Activated T-cell treated with anti-CD3 and anti-CD28 coated beads, Interleukin-2, amount 50 U/mL, for 4 hours (primary cell): ENCODE measurements at places on chromosomes 1 and 21. TPM values are rescaled to one million over a fixed set of nuclear protein-coding genes. Genes with fewer than 3 reads are reported as not detected.

- DNase-seq, result no peak
Measured at GRCh38 chr1:110205591-110206155, 4.4 kb upstream of the KCNC4 start.

GRCh38 chr1:165869343-165869742 lies 41.9 kb downstream of the UCK2 start:
- no peak for DNase-seq

- no peak for DNase-seq
Measured at GRCh38 chr1:150512846-150513245, 2.7 kb upstream of the FALEC start.

DNA sequence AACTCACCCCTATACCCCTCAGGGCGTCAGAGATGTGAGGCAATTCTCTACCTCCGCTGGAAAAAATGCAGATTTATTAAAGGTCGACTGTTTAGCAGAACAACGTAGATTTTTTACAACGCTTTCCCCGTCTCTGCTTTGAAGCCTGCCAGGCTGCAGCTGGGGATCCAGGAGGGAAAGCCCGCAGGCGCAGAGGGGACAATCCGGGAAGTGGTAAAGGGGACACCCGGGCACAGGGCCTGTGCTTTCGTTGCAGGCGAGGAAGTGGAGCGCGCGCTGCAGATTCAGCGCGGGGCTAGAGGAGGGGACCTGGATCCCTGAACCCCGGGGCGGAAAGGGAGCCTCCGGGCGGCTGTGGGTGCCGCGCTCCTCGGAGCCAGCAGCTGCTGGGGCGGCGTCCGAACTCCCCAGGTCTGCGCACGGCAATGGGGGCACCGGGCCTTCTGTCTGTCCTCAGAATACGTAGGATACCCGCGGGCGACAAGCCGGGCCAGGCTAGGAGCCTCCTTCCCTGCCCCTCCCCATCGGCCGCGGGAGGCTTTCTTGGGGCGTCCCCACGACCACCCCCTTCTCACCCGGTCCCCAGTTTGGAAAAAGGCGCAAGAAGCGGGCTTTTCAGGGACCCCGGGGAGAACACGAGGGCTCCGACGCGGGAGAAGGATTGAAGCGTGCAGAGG lies 5.5 kb downstream of the SIM2 start:
- DNase-seq, result no peak

DNA sequence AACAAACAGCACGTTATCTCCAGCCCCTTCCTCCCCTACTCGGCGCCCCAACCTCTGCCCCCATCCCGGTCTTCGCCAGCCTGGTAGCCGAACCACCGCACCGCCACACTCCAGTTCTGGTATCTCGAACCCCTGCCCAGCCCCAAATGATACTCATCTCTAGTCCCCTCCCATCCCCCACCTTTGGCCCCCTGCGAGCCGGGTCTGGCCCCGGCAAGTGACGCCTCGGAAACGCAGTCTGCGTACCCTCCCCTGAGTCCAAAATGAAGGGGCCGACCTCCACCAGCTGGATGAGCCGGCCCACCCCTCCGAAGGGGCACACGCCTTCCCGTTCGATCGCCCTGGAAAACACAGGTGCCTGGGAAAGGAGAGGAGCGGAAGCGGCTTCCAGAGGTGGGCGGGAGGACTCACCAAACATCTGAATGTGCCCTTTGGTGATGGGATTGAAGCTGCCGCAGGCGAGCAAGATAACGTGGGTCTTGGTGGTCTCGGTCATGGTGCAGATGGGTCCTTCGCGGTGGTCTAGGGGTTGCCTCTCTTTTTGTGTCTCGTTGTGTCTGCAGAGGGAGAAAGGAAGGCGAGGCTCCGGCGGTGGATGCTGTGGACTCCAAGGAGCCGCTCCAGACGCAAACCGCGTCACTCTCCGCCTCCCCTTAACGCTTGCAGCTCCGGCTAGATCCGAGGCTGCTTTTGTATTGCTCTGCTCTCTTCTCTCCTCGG lies at the start of gene NMNAT2:
Gene NMNAT2 (minus strand): TSS at position 609 of the 720 bp plus-strand sequence. CDS start 113 bp downstream, at position 496.
- DNase-seq, result no peak

DNA sequence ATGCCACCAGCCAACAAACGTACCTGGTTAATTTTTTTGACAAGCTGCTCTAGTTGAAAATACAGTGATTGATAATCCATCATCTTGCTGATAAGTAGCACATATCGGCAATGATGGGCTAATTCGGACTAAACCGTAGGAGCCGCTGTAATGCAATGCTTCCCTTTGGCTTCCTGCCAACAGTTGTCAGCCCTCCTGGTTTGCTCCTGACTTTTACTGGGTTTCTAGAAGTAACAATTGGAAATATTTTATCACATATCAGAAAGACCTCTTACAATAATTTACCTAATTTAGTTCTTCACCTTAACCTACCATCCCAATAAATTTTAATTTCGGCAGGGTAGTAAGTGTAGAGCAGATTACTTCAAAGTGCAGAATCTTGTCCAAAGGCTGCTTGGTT lies 148.5 kb downstream of the DHRS3 start:
- no peak for DNase-seq

- no peak for DNase-seq
Measured at GRCh38 chr1:212691561-212692071, 8.0 kb downstream of the BATF3 start.

DNA sequence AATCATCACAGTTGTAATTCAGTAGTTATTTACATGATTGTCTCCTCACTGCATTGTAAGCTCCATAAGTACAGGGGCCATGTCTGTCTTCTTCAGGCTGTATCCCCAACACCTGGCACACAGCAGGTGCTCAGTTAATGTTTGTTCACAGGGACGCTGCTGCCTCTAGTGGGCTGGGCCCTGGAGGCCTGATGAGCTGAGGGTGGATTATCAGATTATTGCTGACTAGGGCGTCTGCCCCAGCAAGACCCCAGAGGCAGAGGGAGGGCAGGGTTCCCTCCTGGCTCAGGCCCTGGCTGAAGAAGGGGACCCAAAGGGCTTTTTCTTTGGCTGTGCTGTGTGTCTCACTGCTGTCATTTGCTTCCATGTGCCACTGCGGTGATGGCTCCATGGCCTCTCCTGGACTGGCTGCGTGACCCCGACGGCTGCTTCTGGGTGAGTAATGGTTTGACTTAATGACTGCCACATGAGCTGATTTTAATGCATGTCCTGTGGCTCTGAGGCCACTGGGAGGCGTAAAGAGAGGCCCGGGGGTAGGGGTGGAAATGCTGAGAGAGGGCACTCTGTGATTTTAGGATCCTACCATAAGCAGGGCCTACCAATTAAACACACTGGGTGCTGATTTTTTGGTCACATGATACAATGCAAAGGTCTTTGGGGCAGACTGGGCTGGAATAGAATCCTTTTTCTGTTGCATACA lies 20.8 kb upstream of the EPB41 start:
- DNase-seq, result peak; percentile 18

- DNase-seq, result no peak
Measured at GRCh38 chr1:6180707-6181311, 688 bp upstream of the CHD5 start.

DNA sequence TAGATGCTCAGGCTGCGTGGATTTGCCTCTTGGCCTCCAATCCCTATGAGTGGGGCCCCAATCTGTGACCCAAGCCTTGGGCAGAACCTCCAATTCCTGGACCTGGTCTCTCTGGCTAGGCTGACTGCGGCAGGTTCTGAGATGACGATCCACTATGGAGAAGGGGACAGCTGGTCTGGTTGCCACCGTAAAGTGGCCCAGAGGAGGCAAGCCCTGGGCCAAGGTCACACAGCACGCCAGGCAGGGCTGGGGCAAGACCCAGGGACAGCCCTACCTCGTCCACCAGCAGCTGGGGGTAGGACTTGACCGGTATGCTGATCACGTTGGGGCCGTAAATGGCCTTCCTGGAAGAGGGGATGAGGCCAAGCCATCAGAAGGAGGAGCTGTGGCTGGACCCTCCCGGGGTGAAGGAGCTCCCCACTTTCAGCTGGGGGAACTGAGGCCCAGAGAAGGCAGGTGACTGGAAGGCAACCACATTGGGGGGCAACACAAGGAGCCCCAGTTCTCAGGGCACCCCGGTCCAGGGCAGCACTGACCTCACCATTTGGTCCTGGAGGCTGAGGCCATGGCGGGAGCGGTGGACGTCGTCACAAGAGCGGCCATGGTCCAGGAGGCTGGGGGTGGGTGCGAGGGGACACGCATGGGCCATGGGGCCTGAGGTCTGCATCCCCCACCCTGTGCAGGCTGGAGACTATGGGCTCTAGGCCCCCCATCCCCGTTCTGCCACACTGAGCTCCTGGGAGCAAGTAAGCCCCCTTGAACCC lies 9.8 kb downstream of the ATP13A2 start:
- DNase-seq, result no peak

DNA sequence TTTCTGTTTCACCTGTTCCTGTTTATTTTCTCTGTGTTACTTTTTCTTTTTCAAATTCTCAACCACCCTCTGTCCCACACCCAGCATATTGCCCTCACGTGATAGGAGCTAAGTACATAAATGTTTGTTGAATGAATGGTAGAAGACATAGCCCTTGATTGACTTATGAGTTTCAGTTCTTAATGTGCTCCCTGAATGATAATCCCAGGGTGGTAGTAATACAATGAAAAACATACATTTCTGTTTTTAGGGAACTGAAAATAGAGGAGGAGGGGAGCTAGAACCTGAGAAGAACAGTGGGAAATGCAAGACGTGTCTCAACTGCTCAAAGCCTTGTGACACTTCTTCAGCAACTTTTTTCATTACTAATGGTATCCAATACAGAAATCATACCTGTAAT lies 147.1 kb downstream of the SPATA46 start:
- DNase-seq, result no peak

DNA sequence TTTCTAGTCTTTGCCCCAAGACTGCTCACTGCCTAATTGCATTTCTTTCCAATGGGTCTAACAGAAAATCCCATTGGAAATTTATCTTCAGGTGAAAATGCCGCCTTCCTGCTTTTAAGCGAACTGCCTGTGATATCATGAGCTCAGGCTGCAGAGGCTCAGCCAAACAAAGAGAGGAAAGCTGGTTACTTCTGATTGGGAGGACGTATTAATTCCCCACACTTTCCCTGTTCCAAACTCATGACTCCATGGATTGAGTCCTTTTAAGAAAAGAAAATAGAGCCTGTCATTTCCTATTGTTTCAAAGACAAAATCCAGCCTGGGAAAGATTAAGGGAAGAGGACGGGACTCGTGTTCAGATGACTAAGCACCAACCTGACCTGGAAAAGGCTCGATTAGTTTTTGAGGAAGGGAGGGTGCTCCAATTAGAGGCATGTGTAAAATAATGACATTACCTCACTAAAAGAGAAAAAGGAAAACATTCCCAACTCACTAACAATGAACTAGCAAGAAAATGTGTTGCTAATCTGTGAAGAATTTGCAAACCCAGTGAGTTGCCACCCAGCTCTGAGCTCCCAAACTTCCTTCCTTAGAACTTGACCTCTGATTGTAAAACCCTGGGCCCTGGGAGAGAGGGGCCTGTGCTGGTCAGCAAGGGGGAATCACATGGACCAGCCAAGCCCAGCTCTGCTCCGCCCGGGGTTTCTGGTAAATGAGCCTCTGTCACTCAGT lies 61.2 kb downstream of the TCP10L start:
- no peak for DNase-seq

- DNase-seq, result no peak
Measured at GRCh38 chr1:246577720-246578106, 11.5 kb downstream of the CNST start.

GRCh38 chr1:238343852-238344251 lies 453.1 kb upstream of the ZP4 start:
- DNase-seq, result no peak

GRCh38 chr1:243964915-243965314 lies 86.2 kb upstream of the ZBTB18 start:
- DNase-seq, result no peak

DNA sequence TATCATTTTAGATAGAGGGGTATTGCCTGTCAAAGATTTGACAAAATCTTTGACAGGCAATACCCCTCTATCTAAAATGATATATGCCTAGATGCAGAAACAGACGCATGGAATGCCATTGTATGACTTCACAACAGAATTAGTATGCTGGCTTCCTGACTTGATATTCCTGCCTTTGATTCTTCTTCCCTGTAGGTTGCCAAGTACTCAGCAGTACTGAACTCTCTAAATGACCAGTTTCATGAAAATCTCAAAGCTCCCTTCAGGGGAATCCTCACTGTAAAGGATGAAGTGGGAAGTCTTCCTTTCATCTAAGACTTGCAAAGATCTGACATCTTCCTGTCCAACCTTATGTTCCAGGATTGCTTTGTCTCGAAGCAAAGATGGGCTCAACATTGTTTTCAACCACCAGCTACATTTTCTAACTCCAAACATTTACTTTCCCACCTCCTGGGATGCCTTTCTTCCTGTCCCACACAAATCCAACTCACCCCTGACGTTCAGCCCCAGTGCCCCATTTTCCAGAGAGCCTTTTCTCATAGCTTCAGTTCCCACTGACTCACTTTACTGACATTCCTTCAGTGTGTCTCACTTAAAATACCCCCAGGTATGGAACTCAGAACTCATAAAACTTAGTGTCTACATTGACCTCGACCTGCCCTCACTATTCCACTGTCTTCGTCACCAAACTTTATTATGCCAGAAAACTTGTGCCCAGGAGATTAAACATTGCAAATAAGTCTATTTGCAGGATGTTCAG lies 67.3 kb upstream of the KCNJ6 start:
- no peak for DNase-seq

DNA sequence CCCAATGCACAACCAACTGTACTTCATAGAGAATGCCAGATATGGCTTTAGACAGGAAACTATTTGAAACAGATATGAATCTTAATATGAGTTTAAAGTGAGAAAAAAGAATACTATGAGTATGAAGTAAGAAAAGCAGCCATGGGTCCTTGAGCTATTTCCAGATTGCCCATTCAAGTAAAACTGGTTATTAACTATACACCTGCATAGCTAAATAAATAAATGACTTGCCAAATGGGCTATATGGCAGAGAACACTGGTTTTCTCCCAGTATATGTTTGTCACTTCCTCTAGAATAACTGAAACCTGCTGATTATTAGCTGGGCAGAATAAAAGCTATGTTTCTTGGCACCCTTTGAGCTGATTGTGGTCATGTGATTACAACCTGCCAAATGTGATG lies 17.0 kb upstream of the CD1C start:
- no peak for DNase-seq

DNA sequence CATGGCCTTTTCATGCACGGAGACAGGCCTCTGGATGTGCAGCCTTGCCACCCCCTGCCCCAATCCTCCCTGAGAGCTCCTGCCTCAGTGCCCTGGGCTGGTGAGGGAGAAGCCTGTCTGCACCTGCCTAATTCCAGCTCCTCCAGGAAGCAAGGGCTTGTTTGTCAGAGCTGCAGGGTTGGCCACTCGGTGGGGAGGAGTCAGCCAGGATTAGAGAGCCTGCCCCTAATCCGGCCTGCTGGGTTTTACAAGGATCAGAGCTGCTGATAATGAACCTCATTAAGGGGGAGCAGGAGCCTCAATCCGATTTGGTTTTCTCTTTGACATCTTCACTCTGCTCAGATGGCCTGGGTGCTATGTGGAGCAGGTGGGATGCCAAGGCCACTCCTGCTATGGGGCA lies 31.9 kb upstream of the LHX4 start:
- no peak for DNase-seq

LMOD1 gene
- 0.08 TPM for total RNA-seq

SGIP1 gene
- not detected for total RNA-seq

IFNAR1 gene
- 33.9 TPM for total RNA-seq

GJC2 gene
- total RNA-seq, result 0.53 TPM

MTF1 gene
- 50.1 TPM for total RNA-seq

TFB2M gene
- 45.8 TPM for total RNA-seq

COL8A2 gene
- total RNA-seq, result 0.18 TPM

POLR3C gene
- 64.5 TPM for total RNA-seq

PARS2 gene
- total RNA-seq, result 6.1 TPM

LCE1C gene
- total RNA-seq, result not detected

SPOCD1 gene
- not detected for total RNA-seq

SYT14 gene
- total RNA-seq, result not detected

CD160 gene
- 6.4 TPM for total RNA-seq
